ENCODE measurements at places on chromosomes 5 and 9. TPM values are rescaled to one million over a fixed set of nuclear protein-coding genes. Genes with fewer than 3 reads are reported as not detected.

DNA sequence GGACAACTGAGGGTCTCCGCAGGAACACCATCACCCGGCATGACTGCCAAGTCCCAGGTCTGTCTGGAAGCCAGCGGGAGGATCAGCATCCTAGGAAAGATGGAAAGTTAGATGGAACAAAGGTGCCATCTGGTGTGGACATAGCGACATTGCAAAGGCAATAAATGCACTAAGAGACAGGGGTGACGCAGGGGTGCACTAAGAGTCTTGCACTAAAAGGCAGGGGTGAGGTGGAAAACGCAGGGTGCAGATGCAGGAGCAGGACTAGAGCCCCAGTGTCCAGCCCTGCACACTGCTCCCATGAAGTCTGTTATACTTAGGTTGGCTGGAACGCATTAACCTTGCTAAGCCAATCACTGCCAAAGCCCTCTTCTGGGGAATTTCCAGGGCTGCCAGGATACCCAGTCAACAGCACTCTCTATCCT lies 15.5 kb downstream of the ATOX1 start:
- peak; percentile 62 for DNase-seq

DNA sequence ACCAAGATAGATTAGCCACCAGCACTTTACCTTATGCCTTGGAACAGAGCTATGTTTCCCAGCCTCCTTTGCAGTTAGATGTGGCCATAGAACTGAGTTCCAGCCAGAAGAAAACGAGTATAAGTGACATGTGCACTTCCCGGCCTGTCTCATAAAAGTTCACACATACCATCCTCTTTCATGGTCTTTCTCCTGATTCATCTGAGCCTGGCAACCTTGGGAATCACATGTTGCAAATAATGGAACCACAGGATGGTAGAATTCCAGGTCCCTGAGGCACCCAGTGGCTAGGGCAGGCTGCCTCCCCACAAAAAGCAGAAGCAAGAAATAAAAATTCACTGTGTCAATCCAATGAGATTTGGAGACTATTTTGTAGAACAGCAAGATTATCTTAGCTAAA lies 128.1 kb downstream of the PDE4D start:
- no peak for DNase-seq

DNA sequence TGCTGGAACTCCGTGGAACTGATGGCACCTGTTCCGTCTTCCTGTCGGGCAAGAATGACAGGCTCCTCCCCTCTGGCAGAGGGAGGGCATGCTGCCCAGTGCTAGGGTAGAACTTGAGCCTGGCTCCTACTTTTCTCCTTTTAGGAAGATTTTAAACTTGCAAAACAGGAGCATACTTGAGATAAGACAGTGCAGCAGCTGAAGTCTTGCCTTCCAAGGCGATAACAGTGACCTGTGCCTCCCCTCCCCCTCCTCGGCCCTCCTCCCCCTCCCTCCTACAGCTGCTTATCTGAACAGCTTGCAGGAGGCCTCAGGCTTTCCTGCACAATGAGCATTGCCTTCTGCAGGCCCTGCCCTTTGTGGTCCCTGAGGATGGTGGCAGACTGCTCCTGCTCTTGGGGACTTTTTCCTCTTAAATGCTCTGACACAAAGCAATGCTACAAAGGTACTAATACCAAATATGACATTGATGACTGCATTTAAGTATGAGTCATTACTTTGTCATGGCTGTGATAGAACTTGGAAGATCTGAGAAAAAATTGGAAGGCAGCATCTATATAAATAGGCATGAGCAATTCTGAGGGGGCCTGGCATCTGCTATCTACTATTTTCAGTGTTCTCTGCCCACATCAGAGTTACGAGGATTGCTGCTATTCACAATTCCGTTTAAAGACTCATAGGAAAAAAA lies 2.0 kb downstream of the GADD45G start:
- DNase-seq, result no peak

ZNF483 gene
- 13.0 TPM for total RNA-seq

TNFSF15 gene
- total RNA-seq, result 12.2 TPM

OGN gene
- 2.6 TPM for total RNA-seq
